Myometrial cell (primary cell): ENCODE measurements at places on chromosomes 13 and 19. TPM values are rescaled to one million over a fixed set of nuclear protein-coding genes. Genes with fewer than 3 reads are reported as not detected.

The MIPEP gene
- 61.1 and 72.8 TPM in 2 replicates for total RNA-seq

The TEX26 gene
- total RNA-seq, result 0.35 TPM in 1 of 2 replicates, not detected in the other

The TNNT1 gene
- 6.2 and 6.3 TPM in 2 replicates for total RNA-seq

The ZNF491 gene
- 0.71 TPM in 1 of 2 replicates, not detected in the other for total RNA-seq

The ZNF324B gene
- total RNA-seq, result 4.9 and 7.3 TPM in 2 replicates

The TMEM59L gene
- 2.0 TPM in 1 of 2 replicates, not detected in the other for total RNA-seq

The ZNF415 gene
- total RNA-seq, result 2.7 and 3.7 TPM in 2 replicates

The DOCK6 gene
- total RNA-seq, result 25.2 and 26.8 TPM in 2 replicates

The PTOV1 gene
- 67.3 and 98.9 TPM in 2 replicates for total RNA-seq

The ZFP36 gene
- total RNA-seq, result 14.5 and 22.2 TPM in 2 replicates

The USE1 gene
- 13.6 and 25.4 TPM in 2 replicates for total RNA-seq

The JSRP1 gene
- not detected in 2 replicates for total RNA-seq

The CD33 gene
- not detected in 2 replicates for total RNA-seq

The PEAK3 gene
- total RNA-seq, result not detected in 2 replicates

The FOXA3 gene
- not detected in 2 replicates for total RNA-seq

The KHSRP gene
- 158 and 168 TPM in 2 replicates for total RNA-seq

The CEACAM5 gene
- not detected in 2 replicates for total RNA-seq

The PLVAP gene
- total RNA-seq, result not detected in 2 replicates

The MCEMP1 gene
- not detected in 2 replicates for total RNA-seq

The LILRA5 gene
- not detected in 2 replicates for total RNA-seq

The PSG7 gene
- under 0.01 TPM in 1 of 2 replicates, not detected in the other for total RNA-seq

The SULT2B1 gene
- total RNA-seq, result not detected in 2 replicates

The LYPD4 gene
- total RNA-seq, result not detected in 2 replicates

The RAB3D gene
- 6.6 and 9.0 TPM in 2 replicates for total RNA-seq

The EXOC3L2 gene
- not detected in 2 replicates for total RNA-seq

The COX7A1 gene
- 5.5 and 17.6 TPM in 2 replicates for total RNA-seq

The ZNF578 gene
- total RNA-seq, result 0.58 and 1.6 TPM in 2 replicates

The KCTD4 gene
- total RNA-seq, result not detected in 2 replicates
